GM12878 (cell line): ENCODE measurements at places on chromosomes 16 and 17. TPM values are rescaled to one million over a fixed set of nuclear protein-coding genes. Genes with fewer than 3 reads are reported as not detected.

Gene ITGB3
- total RNA-seq, result 22.8 and 22.9 TPM in 2 replicates

Gene RNU2-1
- total RNA-seq, result 9,631 and 10,813 TPM in 2 replicates

- H3K4me3 ChIP-seq, result no peak overlapping the region
- 0 out of 2 replicates have a peak, but pooled peaks cover 5% of the 10 kb centered on the region for H3K4me1 ChIP-seq
- no peak overlapping the region for H3K27ac ChIP-seq
- no peaks in the 10 kb centered on the region for H3K36me3 ChIP-seq
- DNase-seq, result no peak
- peaks cover 6% of the 10 kb centered on the region; the same call in 1 of the 2 replicates for H3K27me3 ChIP-seq
Measured at GRCh38 chr17:69575346-69575761, 160.9 kb downstream of the MAP2K6 start.

DNA sequence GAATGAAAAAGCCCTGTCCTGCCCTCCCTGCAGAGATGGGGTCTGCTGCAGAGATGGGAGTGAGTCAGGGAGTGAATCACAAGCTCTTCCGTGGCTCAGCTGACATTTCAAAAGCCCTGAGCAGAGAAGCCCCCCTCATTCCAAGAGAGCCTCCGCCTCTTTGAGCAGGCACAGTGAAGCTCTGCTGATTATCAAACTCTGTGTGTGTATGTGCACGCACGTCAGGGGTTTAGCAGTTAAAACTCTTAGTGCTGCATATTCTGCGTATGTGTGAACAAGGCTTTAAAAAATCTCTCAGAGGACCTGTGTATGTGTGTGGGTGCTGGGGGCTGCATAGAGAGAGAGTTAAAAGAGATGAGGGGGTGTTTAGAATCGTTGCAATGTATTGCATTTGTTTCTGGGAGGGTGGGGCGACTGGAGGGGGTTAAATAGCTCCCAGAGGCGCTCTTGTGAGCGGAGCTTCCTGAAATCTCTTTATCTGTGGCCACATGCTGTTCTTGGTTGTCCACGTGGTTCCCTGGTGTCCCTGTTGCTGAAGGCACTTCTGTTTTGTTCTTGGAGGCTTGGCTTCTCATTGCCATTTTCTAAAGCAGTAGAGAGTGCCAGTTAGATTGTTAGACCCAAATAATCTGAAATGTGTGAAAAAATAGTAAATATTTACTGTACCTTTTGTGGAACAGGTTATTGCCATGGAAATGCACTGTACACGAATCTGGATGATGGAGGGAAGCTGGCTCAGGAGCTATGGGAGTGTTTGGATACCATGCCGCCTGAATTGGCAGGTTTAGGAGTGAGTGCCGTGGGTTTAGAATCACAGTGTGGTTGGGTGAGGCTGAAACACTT is 116.6 kb downstream of the PRKCB start:
- DNase-seq, result no peak
- H3K27me3 ChIP-seq, result no peaks in the 10 kb centered on the region
- no peak overlapping the region for H3K4me3 ChIP-seq
- H3K4me1 ChIP-seq, result peaks cover 41% of the 10 kb centered on the region
